ENCODE measurements at places on chromosomes 2 and 18. TPM values are rescaled to one million over a fixed set of nuclear protein-coding genes. Genes with fewer than 3 reads are reported as not detected.

SPDYA gene
- polyA plus RNA-seq = not detected

CSRNP3 gene
- polyA plus RNA-seq = not detected

LYPD6B gene
- polyA plus RNA-seq = not detected

POU3F3 gene
- polyA plus RNA-seq = not detected

MDH1B gene
- not detected for polyA plus RNA-seq

SLC23A3 gene
- not detected for polyA plus RNA-seq

BOLL gene
- polyA plus RNA-seq = 0.08 TPM

TRPM8 gene
- polyA plus RNA-seq = not detected

RNPEPL1 gene
- 51.2 TPM for polyA plus RNA-seq

GPR17 gene
- not detected for polyA plus RNA-seq

AQP12A gene
- not detected for polyA plus RNA-seq

NMUR1 gene
- polyA plus RNA-seq = not detected

CYS1 gene
- not detected for polyA plus RNA-seq

NFE2L2 gene
- 98.5 TPM for polyA plus RNA-seq

KIF1A gene
- not detected for polyA plus RNA-seq

DDX1 gene
- 63.1 TPM for polyA plus RNA-seq

NEU2 gene
- not detected for polyA plus RNA-seq

FOXI3 gene
- not detected for polyA plus RNA-seq

UGT1A3 gene
- polyA plus RNA-seq = not detected

GALNT3 gene
- not detected for polyA plus RNA-seq

ATOH8 gene
- not detected for polyA plus RNA-seq

PCARE gene
- not detected for polyA plus RNA-seq

SALL3 gene
- not detected for polyA plus RNA-seq

RGPD3 gene
- not detected for polyA plus RNA-seq

CIB4 gene
- polyA plus RNA-seq = not detected

ZNF396 gene
- 1.0 TPM for polyA plus RNA-seq
